CD4-positive, alpha-beta T cell treated with Interferon alpha-2 for 1 hour (primary cell): ENCODE measurements at places on chromosomes 6 and 20.

DNA sequence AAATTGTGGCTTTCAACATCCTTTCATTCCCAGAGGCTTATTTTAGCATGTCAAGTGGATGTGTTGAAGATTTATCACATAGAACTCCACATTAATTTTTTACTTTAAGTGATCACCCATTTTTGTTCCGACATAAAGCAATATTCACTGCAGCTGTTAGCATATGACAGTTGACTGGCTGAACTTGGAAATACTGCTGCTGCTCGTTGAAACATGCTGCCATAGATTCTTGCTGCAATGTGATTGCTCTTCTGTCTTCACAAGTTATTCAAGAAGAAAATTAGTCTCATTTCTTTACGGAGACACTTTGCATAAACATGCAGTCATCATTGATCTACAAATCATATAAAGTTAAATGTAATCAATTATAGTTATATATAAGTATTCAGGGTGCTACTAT, 248.4 kb downstream of the SAMD5 start:
- DNase-seq: no peak

DNA sequence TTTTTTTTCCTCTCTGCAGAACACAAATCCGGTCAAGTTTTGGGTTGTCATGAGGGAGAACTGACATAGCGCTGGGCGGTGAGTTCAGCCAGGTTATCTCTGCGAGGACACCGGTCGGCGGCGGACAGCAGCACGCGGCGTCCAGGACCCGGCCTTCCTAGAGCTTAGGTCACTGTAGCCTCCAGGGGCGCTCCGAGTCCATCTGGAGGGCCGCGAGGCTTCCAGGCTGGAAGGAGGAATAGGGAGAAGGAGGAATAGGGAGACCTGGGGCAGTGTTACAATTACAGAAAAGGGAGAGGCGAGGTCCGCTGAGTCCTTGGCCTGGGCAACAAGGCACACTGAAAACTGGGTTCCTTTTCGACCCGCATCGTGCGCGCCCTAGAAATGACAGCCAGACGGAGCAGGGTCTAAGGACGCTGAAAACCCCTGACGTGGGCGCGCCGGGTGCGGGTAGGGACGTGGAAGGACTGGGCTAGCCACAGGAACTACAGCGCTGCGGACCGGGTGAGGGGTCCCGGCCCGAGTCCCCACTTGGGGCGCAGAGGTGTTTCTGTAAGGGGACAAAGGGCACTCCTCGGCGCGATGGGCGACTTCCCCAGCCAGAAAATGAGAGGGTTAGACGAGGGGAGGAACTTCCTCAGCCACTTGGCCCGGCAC, 536 bp upstream of the FNDC1 start:
- DNase-seq: no peak

DNA sequence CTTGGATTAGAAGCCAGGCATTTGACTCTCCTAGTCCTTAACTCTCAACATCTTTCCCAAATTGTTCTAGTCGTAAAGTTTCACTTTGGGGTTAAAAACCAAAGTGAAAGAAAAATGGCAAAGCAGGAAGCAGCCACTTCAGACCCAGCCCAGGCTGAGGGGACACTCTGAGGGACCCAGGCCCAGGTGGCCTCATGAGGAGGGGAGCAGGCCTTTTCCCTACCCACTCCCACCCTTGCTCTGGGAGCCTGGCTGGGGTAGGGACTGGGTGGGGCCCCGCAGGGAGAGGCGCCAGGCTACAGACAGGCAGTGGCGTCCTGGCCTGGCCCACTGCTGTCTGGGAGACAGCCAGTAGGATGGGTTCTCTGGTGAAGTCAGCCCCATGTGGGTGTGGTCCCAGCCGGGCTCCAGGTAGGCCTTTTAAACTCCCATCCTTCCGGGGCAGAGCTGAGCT, 68.7 kb upstream of the MYL9 start:
- DNase-seq: no peak

GRCh38 chr6:11497881-11498280, 39.7 kb upstream of the TMEM170B start:
- no peak for DNase-seq

DNA sequence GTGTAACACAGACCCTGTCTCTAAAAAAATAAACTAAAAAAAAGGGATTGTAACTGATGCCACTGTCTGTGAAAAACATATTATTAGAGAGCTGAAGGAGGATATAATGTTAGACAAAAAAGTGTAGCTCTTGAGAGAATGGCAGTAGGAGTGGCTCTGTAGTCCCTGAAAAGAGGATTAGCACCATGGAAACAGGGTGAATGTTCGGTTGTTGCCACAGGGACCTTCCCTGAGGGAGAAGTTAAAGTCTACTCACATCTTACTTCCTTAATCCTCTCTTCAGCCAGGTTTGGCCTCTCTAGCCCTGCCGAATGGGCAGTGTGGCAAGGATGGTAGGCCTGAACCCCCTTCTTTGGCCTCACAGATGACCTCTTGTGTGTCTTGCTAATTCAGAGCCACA, 12.1 kb downstream of the SCAND1 start:
- DNase-seq: no peak
